Activated CD4-positive, CD25-positive, alpha-beta regulatory T cell treated with anti-CD3 and anti-CD28 coated beads, Interleukin-2, amount 50 U/mL, for 24 hours (primary cell): ENCODE measurements at places on chromosomes 5 and 9.

GRCh38 chr9:132637351-132637750 is 32.4 kb downstream of the DDX31 start:
- ATAC-seq, result no peak

DNA sequence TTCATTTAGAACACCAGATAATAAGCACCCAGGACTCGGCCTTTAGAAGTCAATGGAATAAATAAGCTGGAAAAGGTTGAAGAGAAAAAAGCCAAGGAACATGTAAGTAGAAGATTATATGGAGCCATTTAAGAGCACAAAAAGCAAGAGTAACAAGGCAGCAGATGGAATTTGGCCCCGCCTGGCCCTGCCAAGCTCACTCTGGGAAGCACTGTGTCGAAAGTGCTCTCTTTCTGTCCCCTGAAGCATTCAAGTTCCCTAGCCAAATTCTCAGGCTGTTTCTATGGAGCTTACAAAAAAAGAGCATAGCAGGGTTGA is 73.0 kb upstream of the GPR151 start:
- ATAC-seq, result no peak

GRCh38 chr9:138063785-138064184 is 186.2 kb downstream of the CACNA1B start:
- no peak for ATAC-seq

DNA sequence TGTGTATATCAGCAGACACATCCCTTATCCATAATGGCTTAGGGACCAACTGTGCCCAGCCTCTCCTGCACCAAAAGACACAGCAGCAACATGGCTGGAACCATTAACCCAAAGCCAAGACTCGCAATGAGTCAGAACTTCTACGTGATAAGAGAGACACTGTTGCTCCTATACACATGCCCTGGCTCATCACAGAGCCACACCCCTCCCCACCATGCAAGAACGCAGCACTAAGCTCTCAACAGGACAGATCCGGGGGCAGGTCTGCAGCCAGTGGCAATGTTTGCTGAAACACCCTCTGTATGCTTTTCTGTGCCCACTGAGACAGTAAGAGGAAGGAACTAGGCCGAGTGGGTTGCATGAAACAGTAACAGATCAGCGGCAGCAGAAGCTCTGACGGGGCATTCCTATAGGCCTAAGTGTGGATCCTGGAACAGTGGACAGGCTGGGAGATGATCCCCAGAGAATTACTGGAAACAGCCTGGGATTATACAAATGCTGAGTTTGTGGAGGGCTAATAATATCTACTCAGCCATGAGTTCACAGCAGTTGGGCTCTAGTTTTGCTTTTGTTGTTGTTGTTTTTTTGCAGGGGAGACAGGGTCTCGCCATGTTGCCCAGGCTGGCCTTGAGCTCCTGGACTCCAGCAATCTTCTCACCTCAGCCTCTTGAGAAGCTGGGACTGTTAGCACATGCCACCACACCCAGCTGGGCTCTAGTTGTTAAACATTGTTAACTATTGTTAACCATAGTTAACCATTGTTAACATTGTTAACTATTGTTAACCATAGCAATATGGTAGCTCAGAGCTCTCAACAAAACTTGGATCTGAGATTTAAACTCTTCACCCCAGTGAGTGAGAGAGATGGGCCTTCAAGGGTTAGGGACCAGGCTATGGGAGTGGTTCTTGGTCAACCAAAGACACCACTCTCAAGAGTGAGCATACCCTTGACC is 41.0 kb downstream of the B4GALT1 start:
- peak; percentile 11 for ATAC-seq

- ATAC-seq, result no peak
Observed at GRCh38 chr5:1510631-1511030, 13.1 kb downstream of the LPCAT1 start.

DNA sequence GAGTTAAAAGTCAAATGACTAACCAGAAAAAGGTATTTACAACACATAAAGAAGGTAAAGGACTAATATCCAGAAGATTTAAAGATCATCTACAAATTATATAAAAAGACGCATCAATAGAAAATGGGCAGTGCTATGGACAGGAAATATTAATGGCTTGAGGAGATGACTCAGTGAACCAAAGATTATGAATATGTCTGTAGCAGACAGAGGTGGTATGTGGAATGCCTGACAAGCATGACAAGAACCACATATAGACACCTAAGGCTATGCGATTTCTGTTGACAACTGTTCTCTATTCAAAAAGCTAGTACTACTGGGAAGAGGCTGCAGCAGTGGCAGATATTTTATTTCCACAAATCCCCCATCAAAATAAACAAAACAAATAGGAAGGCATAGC is 177.0 kb upstream of the SH3GL2 start:
- no peak for ATAC-seq

- no peak for ATAC-seq
Observed at GRCh38 chr5:73851471-73852181, 225.6 kb downstream of the ARHGEF28 start.

DNA sequence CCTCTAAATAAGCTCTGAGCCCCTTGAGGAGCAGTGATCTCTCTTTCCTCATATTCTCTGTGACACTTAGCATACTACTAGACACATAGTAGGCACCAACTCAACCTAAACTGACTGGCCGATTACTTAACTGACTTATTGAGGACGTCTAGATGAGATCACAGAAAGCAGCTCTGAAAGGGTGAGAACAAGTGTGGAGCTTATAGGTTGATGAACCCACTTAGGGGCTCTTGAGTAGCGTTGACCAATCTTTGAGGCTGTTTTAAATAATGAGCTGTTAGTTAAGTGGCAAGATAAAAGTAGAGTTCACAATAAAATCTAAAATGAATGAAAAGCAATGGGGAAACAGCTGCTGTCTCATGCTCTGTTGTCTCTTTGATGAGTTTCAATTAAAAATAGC is 124.7 kb upstream of the TNPO1 start:
- no peak for ATAC-seq

DNA sequence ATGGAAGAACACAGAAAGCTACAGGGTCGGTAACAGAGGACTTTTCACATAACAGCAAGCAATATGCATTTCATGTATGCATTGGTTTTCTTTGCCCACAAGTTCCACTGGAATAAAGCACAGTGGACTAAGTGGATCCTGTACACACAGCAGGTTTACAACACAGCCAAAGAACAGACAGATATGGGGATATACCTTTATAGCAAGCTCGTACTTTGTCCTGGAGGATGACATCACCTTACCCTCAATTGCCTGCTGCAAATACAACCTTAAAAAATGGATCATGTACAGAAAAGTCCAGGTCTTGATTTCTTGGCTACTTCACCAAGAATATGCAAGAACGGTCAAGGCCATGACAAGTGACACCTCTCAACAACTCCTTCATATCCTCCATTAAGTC is 1445.5 kb downstream of the MAT2B start:
- no peak for ATAC-seq

DNA sequence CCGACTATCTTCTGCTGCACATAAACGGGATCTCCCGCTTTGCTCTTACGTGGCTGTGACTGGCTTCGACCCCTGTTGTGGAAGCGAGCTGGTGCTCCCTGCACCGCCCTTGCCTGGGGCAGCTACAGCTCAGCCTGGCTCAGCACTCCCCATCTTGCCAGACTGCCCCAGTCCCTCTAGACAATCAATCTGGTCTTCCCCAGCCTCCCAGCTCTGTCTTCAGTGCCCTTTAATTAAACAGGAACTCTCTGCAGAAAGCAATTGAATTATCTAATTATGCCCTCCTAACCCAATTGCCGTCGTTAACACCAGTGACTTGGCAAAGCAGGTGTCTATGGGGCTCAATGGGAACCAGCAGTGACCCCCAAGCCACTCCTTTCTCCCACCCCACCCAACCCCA is 18.9 kb upstream of the NTNG2 start:
- no peak for ATAC-seq

DNA sequence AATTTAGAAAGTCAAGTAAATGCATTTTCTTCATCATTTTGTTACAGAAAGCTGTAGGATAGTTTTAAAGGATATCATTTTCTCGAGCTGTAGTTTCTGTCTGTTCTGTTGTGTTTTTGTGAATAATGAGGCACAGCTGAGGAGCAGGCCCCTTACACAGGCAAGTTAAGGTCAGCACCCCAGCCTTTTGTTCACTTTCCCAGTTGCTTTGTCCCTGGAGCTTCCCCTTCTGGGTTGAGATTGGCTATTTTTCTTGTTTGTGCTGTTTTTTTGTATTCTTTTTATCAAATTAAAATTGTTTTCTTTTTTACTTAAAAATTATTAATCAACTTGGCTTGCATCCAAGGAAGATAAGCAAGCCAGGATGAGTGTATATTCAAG is 213.8 kb upstream of the ACTBL2 start:
- no peak for ATAC-seq

DNA sequence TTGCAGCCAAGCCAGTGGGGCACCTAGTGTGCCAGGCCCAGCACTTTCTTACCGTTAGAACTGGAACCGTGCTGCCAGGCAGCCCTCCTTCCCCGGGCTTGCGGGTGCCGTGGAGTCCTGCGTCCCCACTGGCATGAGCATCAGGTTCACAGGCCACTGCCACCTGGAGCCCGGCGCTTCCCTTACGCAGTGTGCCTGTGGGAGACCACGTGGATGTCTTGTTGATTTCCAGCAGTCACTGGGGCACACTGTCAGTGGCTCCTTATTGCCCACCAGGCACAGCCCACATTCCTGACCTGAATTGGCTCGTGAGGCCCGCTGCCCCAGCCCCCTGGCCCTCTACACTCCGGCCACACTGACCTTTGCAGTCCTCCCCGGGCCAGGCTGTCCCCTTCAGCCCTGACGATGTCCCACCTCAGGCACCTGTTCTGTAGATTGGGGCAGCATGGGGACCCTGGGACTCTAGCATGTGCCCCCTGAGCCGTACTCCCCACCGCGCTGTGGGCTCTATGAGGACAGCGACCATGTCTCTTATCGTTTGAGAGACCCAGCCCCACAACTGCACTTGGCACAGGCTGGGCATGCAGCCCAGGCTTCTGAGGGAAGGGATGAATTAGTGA is 10.4 kb upstream of the CEL start:
- ATAC-seq, result no peak

DNA sequence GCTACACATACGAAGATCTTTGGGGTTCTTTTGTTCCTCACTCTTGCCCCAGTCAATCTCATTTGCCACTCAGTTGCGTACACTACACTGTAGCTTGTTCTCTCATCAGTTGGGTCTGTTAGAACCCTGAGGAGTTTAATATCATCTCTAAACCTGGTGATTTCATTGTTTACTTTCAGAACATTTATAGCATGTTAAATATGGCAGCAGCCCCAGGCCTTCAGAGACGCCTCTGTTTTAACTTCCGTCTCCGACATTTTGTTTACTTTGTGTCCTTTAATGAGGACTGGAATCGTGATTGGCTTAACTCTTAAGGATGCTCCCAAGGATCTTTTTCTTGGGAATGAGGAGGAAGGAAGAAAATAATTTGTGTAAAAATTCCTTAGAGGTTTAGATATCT is 510.1 kb downstream of the NR2F1-AS1 start:
- ATAC-seq, result no peak

GRCh38 chr5:59351076-59351794 is 542.3 kb downstream of the PDE4D start:
- ATAC-seq, result no peak

- peak; percentile 43 for ATAC-seq
Observed at GRCh38 chr9:127316586-127317323, 52.2 kb downstream of the GARNL3 start.

DNA sequence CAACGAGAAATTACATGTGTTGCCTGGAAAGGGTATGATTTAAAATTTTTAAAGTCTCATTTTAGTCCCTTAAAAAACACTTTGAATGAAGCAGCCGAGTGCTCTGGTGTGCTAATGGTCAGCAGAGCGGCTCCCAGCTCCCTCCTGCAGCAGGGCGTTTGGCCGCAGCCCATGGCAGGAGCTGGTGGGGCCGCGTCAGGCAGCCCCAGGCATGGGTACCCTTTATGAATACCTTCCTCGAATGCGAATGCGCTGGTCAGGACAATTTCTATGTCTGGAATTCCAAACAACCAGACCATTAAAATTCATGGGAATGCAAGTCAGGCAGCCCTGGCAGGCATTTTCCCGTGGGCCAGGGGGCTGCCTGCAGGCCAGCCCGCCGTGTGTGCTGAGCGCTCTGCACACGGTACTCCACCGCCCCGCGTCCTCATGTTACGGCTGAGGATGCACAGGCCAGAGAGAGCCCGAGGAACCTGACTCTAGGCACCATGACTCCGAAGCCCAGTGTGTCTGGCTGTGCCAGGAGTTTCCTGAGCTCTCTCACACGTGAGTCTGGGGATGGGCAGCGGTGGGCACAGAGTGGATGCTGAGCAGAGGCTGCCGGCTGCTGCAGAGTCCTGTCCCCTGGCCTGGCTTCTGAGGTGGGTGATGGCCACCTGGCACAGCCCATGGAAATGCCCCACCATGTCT is 123.7 kb downstream of the WNK2 start:
- ATAC-seq, result no peak

- no peak for ATAC-seq
Observed at GRCh38 chr9:121954477-121955140, 138.5 kb downstream of the TTLL11 start.

GRCh38 chr5:87141544-87141943 is 126.1 kb upstream of the RASA1 start:
- ATAC-seq, result no peak

DNA sequence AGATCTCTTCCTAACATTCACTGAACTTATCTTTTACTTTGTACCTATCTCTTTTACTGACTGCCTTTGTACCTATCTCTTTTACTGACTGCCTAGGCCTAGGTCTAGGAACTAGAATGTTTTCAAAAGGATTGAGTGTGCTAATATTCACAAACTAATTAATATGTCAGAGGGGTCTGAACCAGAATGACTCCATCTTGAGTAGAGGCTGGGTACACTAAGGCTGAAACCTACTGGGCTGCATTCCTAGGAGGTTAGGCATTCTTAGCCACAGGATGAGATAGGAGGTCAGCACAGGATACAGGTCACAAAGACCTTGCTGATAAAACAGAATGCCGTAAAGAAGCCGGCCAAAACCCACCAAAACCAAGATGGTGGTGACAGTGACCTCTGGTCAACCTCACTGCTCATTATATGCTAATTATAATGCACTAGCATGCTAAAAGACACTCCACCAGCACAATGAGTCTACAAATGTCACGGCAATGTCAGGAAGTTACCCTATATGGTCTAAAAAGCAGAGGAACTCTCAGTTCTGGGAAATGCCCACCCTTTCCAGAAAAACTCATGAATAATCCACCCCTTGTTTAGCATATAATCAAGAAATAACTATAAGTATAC is 2.5 kb upstream of the RHOBTB3 start:
- no peak for ATAC-seq

DNA sequence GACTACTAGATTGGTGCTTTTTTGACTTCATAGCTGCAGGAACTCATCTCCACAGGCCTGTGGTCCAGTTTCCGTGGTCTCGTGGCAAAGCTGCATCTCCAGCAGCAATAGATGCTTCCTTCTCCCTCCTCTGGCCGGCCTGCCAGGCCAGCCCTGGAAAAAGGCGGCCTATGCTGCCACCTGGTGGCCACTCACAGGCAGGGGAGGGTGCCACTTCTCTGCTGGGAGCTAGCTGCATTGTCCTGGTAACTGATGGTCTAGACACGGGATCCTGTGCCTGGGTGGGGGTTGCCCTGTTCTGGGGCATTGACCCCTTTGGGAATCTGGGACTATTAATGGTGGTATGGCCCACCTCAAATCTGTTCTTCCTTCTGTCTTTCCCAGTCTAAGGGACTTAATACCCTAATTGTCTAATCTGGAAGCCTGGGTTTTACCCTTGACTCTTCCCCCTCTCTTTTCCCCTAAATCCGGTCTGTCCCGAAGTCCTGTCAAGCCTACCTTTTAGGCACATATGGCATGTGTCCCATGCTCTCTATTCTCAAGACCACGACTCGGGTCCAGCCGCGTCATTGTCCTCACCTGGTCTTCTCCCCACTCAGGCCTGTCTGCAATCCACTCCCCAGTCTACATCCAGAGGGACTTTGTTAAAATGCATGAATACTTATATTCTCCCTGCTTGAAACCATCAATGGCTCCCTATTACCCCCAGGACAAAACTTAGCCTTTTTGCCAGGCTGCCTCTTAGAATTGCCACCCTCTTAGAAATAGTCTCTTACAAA is 20.1 kb upstream of the PTGS1 start:
- peak; percentile 85 for ATAC-seq
